ENCODE measurements at places on chromosomes 5 and 9.

DNA sequence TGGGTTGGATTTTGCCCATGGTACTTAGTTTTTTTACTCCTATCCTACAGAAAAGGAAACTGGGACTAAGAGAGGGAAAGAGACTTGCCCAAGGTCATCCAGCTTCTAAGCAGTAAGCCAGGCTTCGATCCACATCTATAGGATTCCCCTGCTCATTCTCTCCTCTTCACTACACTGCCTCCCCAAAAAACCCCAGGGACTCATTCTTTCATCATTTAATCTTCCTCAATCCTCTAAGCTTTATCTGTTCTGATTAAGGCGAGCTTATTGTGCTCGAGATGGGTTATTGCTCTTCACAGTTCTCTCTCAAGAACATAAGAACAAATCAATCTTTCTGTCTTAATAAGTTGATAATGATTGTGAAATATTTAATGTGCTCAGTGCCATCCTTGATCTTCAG lies 511.1 kb upstream of the BRINP1 start:
- no peak for DNase-seq

- DNase-seq = no peak
Observed at GRCh38 chr5:158054223-158055110, 195.5 kb upstream of the CLINT1 start.

GRCh38 chr9:126066131-126066530 lies 260.5 kb upstream of the MVB12B start:
- DNase-seq = no peak

GRCh38 chr5:134139891-134140469 lies 25.5 kb downstream of the TCF7 start:
- no peak for DNase-seq

DNA sequence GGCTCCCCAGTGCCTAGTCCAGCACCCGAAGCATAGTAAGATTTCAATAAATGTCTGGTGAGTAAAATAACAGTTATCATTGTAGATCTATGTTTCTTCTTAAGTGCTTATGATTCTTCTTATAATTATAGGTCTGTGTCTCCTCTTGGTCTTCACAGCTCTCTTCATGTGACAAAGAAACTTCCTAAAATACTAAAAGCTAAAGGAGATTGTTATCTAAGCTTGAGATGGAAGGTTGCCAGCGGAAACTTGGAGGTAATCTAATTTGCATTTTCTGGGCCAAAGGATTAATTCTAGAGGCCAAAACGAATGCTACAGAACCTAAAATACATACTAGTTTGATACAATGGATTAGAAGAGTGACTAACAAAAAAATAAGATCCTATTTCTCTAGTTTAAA lies 13.6 kb upstream of the ARHGAP26 start:
- DNase-seq = no peak

DNA sequence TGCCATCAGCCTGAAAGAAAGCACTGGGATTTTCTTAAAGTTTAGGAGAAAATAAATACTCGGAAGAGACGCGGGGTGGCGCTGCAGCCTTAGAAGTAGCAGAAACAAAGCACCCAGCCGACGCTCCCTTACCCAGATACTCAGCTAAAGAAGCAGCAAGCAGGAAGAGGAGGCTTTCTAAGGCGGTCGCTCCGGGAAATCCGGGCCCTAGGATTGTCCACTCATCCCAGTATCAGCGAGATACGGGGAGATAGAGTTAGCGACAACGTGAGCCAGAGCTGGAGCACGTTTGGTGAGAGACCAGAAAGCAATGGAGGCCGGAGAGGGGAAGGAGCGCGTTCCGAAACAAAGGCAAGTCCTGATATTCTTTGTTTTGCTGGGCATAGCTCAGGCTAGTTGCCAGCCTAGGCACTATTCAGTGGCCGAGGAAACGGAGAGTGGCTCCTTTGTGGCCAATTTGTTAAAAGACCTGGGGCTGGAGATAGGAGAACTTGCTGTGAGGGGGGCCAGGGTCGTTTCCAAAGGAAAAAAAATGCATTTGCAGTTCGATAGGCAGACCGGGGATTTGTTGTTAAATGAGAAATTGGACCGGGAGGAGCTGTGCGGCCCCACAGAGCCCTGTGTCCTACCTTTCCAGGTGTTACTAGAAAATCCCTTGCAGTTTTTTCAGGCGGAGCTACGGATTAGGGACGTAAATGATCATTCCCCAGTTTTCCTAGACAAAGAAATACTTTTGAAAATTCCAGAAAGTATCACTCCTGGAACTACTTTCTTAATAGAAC lies at the start of gene PCDHB2:
Gene PCDHB2 (plus strand): TSS at position 135 of the 782 bp plus-strand sequence. CDS start 176 bp downstream, at position 311.
- DNase-seq = peak; percentile 59

DNA sequence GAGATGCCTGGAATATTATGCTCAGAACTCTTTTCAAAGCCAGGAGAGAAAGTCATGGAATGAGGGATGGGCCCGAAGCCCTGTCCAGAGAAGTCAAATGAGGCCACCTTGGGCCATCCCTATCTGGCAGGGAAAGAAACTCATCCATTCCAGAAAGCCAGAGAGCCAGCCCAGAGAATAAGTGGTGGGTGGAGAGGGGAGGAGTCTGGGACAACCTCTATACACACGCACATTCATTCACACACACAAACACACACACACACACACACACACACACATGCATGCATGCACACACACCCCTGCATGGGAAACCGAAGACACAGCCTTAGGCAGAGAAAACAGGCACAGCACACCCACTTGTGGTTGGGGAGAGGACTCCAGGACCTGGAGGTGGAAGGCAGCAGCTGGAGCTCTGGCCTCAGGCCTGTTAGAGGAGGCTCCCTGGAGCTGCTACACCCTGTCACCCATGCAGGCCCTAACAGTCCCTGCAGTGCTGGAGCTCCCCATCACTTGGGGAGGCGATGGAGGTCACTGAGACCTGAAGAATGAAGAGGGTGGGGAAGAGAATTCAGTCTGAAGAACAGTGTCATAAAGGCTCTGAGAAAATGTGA lies 38.0 kb downstream of the TGFBI start:
- DNase-seq = no peak

DNA sequence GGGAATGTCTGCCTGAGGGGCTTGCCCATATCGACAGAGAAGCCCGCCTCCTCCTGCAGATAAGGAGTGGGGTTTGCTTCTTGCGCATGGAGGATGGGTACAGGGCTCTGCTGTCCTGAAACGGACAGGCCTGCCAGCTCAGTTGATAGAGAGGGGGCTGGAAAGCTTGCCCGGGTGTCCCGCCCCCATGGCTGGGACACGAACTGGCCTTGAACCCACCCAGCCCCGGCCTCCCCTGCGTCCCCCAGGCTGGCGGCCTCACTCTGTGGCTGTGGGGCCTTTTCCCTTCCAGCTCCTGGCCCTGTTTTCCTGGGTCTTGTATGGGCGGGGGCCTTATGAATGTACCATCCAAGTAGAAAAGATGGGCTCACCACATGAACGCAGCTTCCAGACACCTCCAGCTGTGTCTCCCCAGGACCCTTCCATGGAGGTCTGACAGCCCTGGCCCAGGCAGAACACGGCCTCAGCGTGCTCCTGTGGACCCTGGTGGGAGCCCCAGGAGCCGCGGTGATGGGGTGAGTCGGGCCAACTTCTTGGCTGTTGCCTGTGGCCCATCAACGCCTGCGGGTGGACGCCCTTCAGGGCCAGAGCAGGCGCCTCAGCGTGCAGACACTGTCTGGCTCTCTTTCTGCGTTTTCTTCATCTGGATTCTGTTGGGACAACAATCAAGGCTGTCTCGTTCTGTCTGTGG lies 15.9 kb upstream of the SLC2A6 start:
- no peak for DNase-seq

DNA sequence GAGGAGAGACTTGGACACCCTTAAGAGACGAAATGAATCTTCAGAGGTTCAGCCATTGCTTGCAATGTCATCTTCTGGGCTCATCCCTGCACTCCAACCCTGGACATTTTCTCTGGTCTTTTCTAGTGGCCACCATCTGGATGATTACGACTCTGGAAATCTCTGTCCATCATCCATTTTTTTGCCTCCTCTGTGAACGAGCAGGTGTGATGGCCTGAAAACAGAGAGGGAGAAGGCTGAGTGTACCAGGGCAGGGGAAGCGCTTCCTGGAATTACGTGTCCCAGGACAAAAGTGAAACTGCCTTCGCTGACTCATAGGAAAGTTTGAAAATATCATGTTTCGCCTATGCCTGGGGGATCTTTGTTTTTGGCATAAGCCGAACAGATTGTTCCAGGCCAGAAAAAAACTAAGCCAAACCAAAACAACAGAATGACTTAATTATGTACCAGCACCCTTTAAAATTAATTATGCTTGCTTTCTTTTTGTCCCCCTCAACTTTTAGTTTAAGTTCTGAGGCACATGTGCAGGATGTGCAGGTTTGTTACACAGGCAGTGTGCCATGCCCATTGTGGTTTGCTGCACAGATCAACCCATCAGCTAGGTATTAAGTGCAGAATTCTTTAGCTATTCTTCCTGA lies 31.9 kb downstream of the ANKRD33B start:
- DNase-seq = no peak

DNA sequence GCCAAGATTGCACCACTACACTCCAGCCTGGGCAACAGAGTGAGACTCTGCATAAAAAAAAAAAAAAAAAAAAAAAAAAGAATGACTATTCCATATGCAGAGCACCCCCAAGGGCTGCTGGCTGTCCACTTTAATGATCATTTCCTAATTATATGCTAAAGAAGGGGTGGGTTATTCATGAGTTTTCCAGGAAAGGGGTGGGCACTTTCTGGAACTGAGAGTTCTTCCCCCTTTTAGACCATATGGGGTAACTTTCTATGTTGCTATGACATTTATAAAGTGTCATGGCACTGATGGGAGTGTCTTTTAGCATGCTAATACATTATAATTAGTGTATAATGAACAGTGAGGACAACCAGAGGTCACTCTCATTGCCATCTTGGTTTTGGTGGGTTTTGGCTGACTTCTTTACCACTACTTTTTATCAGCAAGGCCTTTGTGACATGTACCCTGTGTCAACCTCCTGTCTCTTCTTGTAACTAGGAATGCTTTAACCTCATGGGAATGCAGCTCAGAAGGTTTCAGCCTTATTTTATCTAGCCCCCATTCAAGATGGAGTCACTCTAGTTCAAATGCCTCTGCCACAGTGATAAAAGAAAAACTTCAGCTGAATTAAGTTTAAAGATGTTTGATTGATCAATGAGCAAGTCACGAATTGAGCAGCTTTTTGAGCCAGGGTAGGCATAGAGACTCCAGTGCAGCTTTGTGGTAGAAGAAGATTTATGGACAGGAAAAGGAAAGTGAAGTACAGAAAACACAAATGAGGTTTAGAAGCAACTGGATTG lies 7.1 kb upstream of the NANS start:
- no peak for DNase-seq

- peak; percentile 49 for DNase-seq
Observed at GRCh38 chr5:176415952-176416924, at the start of gene CLTB. TSS of gene CLTB (minus strand) at chr5:176416539. CDS start at chr5:176416363, 176 bp downstream.

Data from NCI-H1436 (cell line).